ENCODE measurements at places on chromosomes 7 and 10. TPM values are rescaled to one million over a fixed set of nuclear protein-coding genes. Genes with fewer than 3 reads are reported as not detected.

NKX1-2 gene
- not detected for polyA plus RNA-seq

CNPY1 gene
- polyA plus RNA-seq: not detected

TUBAL3 gene
- polyA plus RNA-seq: 0.31 TPM

PRF1 gene
- 139 TPM for polyA plus RNA-seq

SUN3 gene
- polyA plus RNA-seq: not detected

AMPH gene
- polyA plus RNA-seq: not detected

HOXA13 gene
- polyA plus RNA-seq: not detected

IKZF1 gene
- polyA plus RNA-seq: 176 TPM

Data from CD4-positive, CD25-positive, alpha-beta regulatory T cell (primary cell).